Activated naive CD4-positive, alpha-beta T cell treated with Interleukin-2 at 50 U/mL for 16 hours (primary cell): ENCODE measurements at places on chromosomes 7 and 10.

DNA sequence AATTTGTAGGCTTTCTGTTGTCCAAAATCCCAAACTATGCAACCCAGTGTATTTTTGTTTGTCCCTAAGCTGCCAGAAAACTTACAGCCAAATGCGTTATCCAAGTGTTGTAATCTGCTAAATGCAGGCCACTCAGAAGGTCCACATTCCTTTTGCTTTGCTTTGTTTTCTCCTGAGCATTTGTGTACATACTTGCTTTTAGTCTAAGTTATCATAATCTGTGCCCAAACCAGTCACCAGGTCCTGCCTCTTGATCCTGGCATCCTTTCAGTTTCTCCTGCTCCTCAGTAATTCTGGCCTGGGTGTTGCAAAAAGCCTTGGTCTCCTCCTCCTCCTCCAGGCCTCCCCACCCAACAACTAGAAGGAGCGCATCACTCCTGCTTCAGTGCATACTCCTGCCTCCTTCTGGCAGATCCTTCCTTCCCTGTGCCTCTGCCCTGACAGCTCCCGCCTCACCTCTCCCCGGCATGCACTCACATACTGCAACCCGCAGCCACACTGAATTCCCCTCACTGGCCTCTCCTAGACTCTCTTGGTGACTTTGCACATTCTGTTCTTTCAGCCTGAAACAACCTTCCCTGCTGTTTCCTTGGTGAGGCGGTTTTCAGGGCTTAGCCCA is 2.3 kb downstream of the DENND2A start:
- no peak for DNase-seq

DNA sequence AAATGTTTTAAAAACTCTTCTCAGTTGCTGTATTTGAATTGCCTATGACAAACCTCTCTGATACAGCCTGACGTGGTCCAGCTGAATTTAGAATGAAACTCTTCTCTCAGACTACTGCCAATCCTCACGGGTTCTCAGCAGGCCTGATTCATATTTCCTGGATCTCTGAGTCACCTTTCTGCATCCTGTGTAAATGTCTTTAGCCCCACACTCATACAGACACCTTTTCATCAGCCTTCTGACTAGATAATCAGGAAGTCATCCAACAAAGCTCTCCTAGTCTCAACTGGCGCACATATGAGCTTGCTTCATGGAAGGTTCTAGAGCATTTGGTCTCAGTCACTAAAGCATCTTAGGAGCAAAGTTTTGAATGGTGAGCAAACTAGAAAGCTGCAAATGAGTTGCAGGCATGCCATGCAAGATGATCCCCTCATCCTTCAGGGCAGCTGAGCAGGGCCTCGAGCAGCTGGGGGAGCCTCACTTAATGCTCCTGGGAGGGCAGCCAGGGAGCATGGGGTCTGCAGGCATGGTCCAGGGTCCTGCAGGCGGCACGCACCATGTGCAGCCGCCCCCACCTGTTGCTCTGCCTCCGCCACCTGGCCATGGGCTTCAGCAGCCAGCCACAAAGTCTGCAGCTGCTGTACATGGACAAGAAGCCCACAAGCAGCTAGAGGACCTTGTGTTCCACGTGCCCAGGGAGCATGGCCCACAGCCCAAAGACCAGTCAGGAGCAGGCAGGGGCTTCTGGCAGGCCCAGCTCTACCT is 182.8 kb downstream of the ARHGAP12 start:
- peak; percentile 43 for DNase-seq

GRCh38 chr7:26948617-26949118 is 84.3 kb upstream of the SKAP2 start:
- DNase-seq = no peak

DNA sequence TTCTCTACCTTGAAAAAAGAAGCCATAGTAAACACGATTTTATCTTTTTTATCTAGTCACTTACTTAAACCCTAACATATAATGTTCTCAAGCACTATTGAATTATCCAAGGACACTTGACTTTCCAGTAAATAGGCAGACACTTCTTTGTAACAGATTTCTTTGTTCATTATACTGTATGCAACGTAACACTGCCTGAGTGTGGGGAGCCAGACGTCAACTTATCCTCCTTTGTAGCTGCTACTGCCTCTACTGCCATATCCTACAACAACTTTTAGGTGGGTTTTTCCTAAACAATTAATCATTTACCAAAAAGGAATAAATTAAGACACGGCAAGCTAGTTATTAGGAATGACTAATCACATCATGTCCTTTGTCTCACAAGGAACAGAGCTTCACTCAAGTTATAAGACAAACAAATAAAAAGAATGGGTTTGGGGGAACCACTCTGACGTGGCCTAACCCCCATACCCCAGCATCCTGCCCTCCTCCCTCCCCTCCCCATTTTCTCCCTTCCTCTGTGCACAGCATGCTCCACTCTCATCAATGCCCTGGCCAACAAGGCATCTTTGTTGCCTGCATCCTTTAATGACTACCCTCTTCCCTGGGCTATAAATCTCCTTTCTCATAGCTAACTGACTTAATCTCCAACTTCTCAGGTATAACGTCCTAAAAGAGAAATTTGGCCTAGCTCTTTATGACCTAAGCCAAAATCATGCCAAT is 43.3 kb downstream of the DOCK4 start:
- no peak for DNase-seq
